LHCN-M2 (cell line): ENCODE measurements at places on chromosomes 2 and 18.

DNA sequence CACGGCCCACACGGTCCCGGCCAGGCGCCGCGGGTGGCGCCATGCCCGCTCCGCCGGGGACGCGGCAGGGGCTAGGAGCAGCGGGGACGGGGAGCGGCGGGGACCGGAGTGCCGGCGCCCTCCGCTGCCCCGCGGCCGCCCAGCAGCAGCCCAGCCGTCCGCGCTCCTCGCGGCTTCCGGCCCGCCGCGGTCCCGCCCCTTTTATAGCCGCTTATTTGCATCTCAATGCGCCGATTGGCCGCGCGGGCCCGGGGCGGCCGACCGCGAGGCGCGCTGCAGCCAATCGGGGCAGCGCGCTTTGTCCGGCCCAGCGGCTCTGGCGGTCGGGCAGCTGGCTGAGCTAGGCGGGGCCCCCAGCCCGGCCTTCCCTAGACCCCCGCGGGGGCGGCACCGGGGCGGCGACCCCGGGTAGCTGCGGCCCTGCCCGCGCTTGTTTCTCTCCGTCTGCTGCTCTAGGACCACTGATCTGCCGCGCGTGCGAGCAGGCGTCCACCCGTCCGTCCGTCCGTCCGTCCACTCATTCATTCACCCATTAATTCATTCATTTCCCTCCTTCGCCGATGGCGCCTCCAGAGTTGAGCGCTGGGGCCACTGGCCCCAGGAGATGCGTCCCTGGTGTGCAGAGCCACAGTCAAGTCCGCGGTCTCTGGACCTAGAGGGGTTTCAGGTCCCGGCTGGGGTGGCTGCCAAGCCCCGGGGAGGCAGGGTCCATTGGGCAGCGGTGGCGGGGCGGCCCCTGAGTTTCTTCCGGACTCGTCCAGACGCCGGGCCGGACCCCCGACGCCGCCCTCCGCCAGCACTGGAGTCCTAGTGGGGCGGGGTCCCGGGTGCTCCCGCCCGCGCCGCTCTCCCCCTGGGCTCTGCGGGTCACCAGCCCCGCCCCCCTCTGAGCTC is at the start of gene HES6:
HES6 (minus strand) TSS at position 176 of the 894 bp plus-strand sequence; CDS start at position 43, 133 bp downstream.
- DNase-seq, result peak; percentile 78

- no peak for DNase-seq
These were observed 45.4 kb upstream of the TAF1B start for GRCh38 chr2:9797681-9798556.

GRCh38 chr18:22182884-22183697 is 13.7 kb downstream of the GATA6 start:
- no peak for DNase-seq

GRCh38 chr2:69773206-69773605 is 31.3 kb downstream of the ANXA4 start:
- DNase-seq, result peak; percentile 62

DNA sequence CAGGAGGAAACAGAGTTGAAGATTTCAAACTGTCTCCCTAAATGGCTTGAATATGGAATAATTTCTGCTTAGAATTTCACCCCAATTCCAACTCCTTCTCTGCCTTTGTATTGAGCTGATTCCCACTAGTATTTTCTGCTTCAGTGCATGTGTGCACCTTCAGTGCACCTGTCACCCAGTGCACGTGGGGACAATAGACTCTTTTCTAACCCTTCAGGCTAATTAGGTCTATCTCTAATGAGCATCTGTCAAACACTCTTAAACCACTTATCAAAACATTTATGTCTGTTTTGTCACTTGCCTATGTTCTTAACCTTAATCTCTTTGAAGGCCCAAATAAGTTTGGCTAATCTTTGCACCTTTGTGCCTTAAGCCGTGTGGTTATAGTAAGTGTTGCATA is 232.0 kb upstream of the NETO1 start:
- no peak for DNase-seq

DNA sequence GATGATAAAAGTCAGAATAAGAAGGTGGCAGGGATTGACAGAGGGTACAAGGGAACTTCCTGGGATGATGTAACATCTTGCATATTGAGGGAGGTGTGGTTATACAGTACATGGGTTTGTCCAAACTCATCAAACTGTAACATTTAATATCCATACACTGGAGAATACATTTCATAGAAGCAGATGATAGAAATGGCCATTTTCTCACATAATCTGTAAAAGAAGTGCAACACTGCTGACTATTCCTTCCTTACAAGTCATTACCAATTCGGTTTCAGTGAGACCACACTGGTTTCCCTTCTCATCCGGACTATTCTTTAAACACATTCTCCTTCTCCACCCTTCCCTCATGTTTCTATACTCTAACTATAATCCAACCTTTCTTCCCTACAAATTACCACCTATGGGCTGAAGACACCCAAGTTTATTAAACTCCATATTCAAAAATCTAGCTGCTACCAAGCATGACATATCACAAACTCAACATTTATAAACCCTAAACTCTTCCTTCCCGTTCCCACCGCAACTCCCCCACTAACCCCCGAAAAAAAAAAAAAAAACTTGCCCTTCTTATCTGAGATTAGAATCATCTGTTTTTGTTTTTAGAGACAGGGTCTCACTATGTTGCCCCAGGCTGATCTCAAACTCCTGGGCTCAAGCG is 1.6 kb downstream of the COX7A2L start:
- DNase-seq, result no peak

- DNase-seq, result no peak
These were observed 4.8 kb downstream of the CACNB4 start for GRCh38 chr2:152094014-152094413.

DNA sequence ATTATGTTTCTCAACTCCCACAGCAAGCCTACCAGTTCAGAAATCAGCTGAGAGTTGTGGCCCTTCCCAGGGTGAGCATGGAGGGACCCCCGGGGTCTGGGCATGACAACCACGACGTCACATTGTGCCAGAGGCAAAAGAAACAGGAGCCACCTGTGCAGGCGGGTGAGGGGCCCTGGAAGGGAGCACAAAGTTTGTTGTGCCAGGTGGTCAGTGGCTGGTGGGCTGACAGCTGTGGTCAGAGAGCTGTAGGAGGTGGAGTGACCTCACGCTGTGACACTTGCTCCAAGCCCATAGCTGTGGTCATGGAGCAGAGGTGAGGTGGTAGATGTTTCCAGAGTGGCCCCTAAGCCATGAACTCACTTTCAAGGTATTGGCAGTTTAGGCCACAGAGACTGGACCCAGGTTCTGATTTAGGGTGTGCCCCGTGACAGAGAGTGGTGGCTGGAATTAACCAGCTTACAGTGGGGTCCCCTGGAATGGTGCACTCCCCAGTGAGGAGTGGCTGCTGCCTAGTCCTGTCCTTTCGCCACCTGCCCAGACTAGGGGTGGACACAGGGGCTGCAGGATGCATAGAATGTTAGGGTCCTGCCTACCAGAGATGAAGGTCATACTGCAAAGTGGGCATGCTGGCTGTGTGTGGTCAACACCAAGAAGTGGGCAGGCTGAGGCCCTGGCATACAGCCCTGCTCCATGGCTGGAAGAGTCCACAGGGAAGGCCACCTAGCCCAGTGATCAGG is 136.4 kb downstream of the GLI2 start:
- no peak for DNase-seq
